Liver (tissue), 10 donors: ENCODE measurements at places on chromosomes 2 and 18. TPM values are rescaled to one million over a fixed set of nuclear protein-coding genes. Genes with fewer than 3 reads are reported as not detected.

- DNase-seq = no peak
Observed at GRCh38 chr2:237542001-237542704, 24.2 kb upstream of the PRLH start.

GRCh38 chr2:190970873-190971506 is 43.0 kb downstream of the STAT1 start:
- DNase-seq = no peak

DNA sequence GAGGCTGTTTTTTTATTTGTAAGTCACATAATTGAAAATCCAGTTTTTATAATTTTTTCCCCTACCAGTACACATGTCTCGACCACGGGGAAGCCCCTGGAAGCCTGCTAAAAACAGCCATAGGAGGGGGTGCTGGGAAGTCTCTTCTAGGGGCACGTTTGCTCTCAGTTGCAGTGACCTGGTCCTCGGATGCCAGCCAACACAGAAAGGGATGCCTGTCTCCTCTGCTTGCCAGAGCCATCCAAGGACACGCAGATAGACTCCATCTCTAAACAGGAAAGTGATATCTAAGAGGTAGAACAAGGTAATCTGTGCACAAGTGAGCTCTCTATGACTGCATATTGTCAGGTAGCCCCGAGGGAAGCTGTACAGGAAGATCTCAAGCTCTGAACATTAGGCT is 255.8 kb downstream of the SETBP1 start:
- DNase-seq = no peak

- DNase-seq = peak; percentile 71
Observed at GRCh38 chr2:240960309-240960970, 38.0 kb upstream of the SNED1 start.

DNA sequence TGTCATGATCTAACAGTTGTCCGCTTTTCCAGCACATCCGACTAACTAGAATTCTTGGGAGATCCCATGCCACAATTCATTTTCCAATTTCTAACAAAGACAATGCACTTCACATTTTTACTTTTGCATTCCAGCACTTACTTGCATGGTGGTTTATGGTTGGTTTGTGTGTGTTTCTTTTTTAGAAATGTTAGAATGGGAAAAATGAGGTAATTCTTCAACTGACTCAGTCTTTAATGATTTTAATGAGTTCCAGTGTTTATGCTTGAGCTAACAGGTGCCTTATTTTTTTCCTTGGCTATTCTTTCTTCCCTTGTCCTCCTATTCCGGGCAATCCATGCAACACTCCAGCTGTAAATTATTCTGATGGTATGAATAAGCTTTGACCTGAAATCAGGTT is 46.4 kb downstream of the SLC8A1 start:
- DNase-seq = no peak

DNA sequence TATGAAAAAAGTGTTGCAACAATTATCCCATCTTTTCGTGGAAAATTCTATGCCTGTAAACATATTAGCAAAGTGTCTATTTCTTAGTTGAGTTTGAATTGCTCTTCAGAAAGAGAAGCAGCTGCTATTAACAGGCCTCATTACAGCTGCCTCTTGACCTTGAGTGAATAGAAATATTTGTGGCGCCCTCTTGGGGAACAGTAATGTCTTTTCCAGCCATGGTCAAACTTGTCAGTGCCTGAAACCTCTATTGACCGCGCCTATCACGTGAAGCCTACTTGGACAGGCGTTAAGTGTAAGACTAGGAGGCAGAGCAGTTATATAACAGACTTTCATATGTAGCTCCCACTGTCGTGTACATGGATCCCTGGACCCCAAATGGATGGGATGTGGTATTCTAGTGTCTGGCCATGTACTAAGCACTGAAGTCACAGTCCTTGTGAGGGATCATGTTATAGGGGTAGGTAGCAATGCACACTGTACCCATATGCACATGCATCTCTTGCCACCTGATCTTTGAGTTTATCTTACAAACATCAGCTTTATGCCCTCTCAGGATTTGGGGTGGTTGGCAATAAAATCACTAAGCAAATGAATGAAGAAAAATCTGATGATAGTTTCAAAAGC is 245.0 kb downstream of the PTGR3 start:
- DNase-seq = no peak

DNA sequence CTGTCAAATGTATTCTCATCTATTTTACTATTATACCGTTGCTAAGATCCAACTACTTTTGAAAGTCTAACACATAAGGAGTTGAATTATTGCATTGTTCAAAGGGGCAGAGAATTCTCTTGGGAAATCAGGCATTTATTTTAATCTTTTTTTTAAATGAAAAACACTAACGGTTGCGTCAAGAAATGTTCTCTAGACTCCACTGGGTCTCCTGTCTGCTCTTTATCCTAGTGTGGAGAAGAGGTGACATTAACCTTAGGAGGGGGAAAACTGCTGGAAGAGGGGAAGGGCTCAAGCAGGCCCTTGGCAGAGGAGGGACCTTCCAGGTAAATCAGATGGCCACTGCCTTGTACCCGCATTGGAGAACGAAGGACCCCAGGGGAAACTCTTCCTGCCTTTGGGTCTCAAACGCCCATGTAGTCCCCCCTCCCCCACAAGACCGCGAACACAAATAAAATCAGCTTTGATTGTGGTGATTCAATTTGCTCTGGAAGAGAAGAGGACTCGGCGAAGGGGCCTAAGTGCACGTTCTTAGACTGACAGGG is 1.1 kb upstream of the APCDD1 start:
- no peak for DNase-seq

- DNase-seq = no peak
Observed at GRCh38 chr2:152367547-152368390, 32.8 kb downstream of the FMNL2 start.

GRCh38 chr18:29560270-29560669 is 1383.3 kb upstream of the CDH2 start:
- no peak for DNase-seq

GRCh38 chr2:169672406-169672805 is 21.8 kb downstream of the CFAP210 start:
- no peak for DNase-seq

The FBLN7 gene
- 2.1 TPM for total RNA-seq

The GAL3ST2 gene
- total RNA-seq = 0.33 TPM
